Hindlimb muscle (tissue), 1 donor: ENCODE measurements at places on chromosomes 3 and 15.
A peak's percentile ranks its signal among the peaks of the same experiment; 100 is the strongest.

- DNase-seq = no peak
These were observed 851.7 kb downstream of the PDCD6IP start for GRCh38 chr3:34650131-34650530.

- no peak for DNase-seq
These were observed 98.3 kb downstream of the LIPC start for GRCh38 chr15:58530056-58530590.

GRCh38 chr3:43885908-43886618 lies 195.3 kb downstream of the ABHD5 start:
- no peak for DNase-seq

GRCh38 chr3:154129625-154130024 lies 8.4 kb downstream of the ARHGEF26 start:
- DNase-seq = no peak

DNA sequence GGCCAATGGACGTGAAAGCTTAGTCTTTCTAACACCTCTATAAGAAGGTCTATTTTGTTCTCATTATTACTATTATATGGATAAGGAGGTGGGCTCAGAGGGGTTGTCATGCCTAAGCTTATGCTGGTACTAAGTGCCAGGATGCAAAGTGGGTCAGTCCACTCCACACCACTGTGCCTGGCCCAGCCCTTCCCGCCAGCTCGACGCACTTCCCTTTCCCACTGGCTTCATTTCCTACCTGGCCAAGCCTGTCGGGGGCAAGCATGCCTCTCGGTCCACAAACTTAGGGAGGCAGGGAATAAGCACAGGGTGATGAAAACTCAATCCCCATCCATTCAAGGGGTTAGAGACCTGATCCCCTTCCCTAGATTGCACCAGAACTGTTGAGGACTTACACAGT lies 5.9 kb upstream of the SYNM start:
- DNase-seq = no peak

GRCh38 chr3:123642182-123642956 lies 57.5 kb upstream of the HACD2 start:
- DNase-seq = peak; percentile 47

GRCh38 chr3:163513149-163513657 lies 1565.1 kb downstream of the SI start:
- DNase-seq = no peak

GRCh38 chr15:72932472-72932871 lies 119.8 kb upstream of the NEO1 start:
- DNase-seq = no peak

- no peak for DNase-seq
These were observed 2.8 kb downstream of the TAGLN3 start for GRCh38 chr3:112001526-112001925.

DNA sequence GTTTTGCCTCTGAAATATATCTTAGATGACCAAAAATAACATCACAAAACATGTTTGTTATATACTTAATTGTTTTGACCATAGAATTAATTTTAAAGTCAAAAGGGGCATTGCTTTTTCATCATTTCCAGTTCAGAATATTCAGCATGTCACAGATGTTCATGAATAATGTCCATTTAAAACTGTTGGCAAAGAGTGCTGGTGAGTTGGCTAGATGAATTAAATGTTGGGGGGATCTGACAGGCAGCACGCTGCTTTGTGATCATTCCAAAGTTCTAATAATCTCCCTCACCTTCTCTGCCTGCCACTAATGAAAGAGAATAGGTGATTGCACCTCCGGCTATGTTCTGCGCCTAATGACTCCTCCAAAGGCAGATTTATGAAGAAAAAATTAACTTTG lies 139.2 kb upstream of the MLF1 start:
- no peak for DNase-seq

DNA sequence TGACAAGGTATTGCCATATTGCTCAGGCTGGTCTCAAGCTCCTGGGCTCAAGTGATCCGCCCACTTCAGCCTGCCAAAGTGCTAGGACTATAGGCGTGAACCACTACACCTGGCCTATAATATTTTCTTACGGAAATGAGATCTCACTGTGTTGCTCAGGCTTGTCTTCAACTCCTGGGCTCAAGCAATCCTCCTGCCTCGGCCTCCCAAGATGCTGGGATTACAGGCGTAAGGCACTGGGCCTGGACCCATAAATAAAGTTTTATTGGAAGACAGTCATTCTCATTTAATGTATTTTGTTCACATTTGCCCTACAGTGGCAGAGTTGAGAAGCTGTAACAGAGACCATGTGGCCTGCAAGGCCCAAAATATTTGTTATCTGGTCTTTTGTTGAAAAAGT lies 142.1 kb downstream of the RBPMS2 start:
- DNase-seq = no peak

GRCh38 chr3:129343643-129344360 lies 65.1 kb downstream of the HMCES start:
- no peak for DNase-seq
